ENCODE measurements at places on chromosomes 3 and 15.

GRCh38 chr15:25186906-25187645 lies 232.3 kb downstream of the SNRPN start:
- DNase-seq = no peak

GRCh38 chr15:69076756-69077155 lies 62.3 kb downstream of the NOX5 start:
- no peak for DNase-seq

DNA sequence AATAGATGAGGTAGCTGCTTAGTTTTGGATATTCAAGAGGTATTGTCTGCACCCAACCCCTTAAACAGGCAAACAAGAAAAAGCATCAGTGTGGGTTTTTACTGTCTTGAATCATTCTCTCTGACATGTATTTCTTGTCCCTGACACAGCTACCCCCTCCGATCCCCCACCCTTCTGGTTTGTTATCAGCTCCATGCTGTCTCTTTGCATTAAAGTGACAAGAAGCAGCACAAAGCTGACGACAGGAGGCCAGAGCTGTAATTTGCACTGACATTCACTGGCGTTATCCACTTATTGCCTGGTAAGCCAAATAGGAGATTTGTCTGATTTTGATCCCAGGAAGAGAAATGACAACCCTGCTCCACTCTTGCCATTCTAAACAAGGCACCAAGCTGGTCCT lies 83.3 kb upstream of the SNRK start:
- DNase-seq = no peak

- DNase-seq = no peak
Measured at GRCh38 chr15:64158363-64159134, 4.3 kb downstream of the PPIB start.

DNA sequence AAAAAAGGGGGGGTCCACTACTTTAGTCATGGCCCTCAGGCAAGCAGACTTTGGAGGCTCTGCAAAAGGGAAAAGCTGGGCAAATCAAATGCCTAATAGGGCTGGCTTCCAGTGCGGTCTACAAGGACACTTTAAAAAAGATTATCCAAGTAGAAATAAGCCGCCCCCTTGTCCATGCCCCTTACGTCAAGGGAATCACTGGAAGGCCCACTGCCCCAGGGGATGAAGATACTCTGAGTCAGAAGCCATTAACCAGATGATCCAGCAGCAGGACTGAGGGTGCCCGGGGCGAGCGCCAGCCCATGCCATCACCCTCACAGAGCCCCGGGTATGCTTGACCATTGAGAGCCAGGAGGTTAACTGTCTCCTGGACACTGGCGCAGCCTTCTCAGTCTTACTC lies 15.3 kb downstream of the ZMAT3 start:
- DNase-seq = no peak

GRCh38 chr3:79052054-79052681 lies 715.6 kb downstream of the ROBO1 start:
- DNase-seq = no peak

Data from activated CD8-positive, alpha-beta memory T cell treated with anti-CD3 and anti-CD28 coated beads for 4 hours (primary cell).